Activated naive CD4-positive, alpha-beta T cell treated with anti-CD3 and anti-CD28 coated beads, Interleukin-2, amount 50 U/mL, for 16 hours (primary cell): ENCODE measurements at places on chromosomes 2 and 18.

DNA sequence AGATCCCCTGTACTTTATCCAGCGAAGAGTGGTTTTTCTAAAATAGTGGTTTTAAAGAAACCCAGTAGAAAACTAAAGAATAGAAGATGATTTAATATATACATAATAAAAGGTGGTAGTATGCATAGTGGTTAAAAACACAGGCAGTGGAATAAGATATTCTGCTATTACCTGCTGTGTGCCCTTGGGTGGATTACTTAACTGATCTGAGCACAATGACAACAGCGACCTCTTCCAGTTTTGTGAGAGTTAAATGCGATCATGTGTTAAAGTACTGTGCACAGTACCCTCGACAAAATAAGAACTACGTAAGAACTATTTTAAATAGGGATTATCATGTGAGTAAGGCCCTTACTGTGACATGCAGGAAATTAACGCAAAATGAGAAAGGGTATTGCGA is 30.0 kb upstream of the CHMP1B start:
- no peak for DNase-seq

- no peak for DNase-seq
Measured at GRCh38 chr2:28102455-28102874, 211.9 kb downstream of the BABAM2 start.

- no peak for DNase-seq
Measured at GRCh38 chr2:232075080-232075479, 113.6 kb downstream of the DIS3L2 start.

GRCh38 chr2:17298453-17298852 is 219.8 kb downstream of the RAD51AP2 start:
- DNase-seq, result no peak

DNA sequence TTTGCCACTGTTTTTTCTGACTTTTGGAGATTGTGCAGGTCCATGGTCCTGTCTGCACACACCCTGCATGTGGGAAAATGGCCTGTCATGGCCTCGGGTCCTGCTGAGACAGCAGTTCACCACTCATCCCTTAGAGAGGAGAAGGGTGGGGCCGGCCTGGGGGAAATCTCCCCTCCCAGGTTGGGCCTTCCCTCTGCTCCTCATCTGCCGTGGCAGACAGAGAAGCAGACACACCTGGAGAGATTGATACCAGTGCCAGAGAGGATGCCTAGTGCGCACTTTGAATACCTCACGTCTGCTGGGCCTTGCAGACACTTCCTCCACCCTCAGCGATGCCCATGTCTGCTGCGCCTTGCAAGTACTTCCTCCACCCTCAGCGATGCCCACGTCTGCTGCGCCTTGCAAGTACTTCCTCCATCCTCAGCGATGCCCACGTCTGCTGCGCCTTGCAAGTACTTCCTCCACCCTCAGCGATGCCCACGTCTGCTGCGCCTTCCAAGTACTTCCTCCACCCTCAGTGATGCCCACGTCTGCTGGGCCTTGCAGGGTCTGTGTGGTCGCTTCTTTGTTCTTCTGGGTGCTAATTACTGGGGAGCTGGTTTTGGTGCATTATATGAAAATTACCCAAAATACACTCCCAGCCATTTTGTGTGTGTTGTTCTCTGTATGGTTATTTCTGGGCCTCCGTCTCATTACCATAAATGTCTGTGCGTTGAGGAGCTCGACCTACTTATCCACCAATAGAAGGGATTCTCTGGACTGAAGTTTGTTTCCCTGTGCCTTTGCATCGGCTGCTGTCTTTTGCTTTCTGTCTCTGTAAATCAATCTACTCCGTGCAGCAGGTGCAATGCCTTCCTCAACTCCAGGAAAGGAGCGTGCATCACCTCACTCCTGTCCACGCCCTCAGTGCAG is 186.9 kb upstream of the PXDN start:
- DNase-seq, result no peak
